ENCODE measurements at places on chromosomes 1 and 21. TPM values are rescaled to one million over a fixed set of nuclear protein-coding genes. Genes with fewer than 3 reads are reported as not detected.

The INTS7 gene
- total RNA-seq, result 12.9 TPM

The TAL1 gene
- under 0.01 TPM for total RNA-seq

The FCGR2B gene
- not detected for total RNA-seq

The FCGR3A gene
- total RNA-seq, result not detected

The ABCA4 gene
- total RNA-seq, result under 0.01 TPM

The TAS1R1 gene
- not detected for total RNA-seq

DNA sequence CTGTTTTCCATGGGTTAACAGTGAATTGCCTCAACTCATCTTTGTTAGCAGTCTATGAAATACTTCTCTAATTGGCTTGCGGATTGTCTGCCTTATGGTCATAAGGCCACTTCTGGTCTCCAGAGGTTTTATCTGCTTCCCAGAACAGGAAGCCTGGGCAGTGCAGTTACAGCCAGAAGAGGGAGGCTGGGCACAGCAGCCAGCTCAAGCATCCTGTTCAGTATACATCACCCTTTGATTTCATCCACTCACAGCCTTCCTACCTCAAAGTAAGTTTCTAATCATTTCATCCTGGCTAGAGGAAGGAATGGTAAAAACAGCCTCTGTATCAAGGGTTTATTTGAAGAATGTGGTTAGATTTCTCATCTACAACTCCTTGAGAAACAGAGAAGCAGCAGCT lies 311.5 kb upstream of the DEPDC1 start:
- no peak for DNase-seq

DNA sequence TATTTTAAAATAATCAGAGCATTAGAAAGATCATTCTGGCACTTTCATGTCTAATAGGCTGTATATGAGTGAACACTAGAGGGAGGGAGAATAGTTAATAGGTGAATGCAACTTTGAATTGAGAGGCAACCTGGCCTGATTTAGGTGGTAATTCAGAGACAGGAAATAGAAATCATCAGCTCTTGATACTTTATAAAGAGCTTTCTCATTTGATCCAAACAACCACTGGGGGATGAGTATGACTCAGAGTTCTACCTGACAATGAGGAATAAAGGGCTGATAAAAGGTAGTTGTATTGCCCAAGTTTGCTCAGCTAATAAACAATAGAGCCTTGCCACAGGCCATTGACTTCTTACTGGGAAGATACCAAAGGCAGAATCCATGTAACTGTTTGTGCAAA lies 5.2 kb upstream of the FAM89A start:
- DNase-seq, result peak; percentile 58

DNA sequence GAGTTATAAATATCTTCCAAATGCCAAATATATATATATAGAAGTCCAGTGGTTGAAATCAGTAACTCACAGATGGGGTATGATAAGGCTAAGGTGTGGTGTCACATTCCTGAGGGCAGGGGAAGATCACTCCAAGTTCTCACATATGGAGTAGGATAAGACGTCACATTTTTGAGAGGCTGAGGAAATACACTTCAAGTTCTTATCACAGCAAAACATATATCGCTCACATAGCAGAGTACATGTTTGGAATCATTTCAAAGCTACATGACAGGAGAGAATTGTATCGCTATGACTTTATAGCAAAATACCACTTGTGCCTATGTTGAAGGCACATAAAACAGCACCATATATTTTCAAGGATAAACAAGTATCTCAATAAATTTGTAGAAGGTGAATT lies 55.1 kb downstream of the RBM11 start:
- DNase-seq, result peak; percentile 6

DNA sequence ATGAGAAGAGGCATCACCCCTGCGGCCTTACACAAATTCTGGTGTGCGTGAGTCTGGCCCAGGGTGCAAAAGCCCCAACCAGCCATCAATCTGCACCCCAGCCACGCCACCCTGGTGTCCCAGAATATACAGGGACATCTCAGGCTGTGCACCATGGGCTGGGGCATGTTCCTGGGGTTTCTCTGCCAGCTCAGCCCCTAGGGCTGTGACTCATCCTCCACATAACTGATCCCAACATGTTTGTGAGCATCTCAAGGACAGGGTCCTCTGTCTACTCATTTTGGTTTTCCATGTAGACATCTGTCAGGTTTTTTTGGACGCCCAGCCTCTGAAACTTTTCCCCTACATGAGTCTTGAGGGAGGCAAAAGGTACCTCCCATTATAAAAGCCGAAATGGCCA lies 511 bp downstream of the ZNF683 start:
- peak; percentile 88 for DNase-seq

DNA sequence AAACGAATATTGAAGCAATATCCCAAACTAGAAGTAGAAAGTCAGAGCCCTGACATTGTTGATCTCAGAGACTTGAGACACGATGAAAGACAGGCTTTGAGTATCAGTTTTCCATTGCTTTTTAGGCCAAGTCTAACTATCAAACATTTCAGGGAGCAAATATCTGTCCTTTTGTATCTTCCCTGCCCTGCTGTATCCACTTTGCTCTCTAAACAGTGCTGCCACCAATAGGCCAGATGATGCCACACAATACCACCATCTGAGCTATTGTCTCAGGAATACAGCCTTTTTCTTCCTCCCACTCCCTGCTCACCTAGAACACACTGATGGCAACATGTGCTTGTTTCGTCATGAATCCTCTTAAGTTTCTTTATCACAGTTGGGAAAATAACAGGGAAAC lies 62.6 kb upstream of the SPAG17 start:
- peak; percentile 41 for DNase-seq

- DNase-seq, result peak; percentile 57
These were observed 54.5 kb upstream of the LHX8 start for GRCh38 chr1:75079538-75080290.

DNA sequence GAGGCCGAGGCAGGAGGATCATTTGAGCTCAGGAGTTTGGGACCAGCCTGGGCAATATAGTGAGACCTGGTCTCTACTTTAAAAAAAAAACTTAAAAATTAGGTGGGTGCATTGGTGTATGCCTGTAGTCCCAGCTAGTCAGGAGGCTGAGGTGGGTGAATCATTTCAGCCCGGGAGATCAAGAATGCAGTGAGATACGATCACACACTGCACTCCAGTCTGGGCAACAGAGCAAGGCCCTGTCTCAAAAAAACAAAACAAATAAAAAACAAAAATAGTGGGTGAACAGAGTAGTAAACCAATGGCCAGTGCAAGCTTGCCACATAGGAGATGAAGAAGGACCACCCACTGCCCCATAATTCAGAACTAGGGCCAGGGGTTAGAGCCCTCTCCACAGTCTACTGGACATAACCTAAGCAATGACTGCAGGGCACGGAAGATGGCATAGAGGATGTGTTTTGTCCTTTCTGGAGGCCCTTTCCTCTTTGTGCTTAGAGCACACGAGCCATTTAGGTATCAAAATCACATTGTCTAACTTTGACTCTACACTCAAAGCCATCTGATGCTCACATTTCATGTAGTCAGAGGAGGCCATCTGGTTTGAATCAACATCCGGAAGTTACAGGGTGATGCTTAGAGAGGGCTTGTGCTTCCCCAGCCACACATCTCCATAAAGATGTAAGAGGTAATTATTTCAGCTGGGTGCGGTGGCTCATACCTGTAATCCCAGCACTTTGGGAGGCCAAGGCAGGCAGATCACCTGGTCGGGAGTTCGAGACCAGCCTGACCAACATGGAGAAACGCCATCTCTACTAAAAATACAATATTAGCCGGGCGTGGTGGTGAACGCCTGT lies 12.6 kb downstream of the CD2 start:
- DNase-seq, result no peak
